ENCODE measurements at places on chromosomes 3 and 15.

DNA sequence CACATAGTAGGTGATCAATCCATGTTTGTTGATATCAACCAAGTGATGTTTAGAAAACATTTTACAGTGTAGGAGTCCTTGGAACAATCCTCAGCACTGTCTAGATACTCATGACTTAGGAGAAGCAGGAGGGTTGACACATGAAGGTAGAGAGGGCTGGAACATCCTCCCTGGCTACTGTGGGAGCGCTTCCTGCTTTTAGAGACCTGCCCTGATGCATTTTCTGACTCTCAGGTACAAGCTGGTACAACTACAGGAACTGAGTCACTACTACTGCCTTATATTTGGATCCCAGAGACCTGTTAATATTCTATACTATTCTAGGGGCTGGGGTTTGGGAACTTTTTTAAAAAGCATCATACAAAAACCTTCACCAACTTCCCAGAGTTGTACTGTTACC is 20.1 kb downstream of the GPR156 start:
- DNase-seq = no peak

DNA sequence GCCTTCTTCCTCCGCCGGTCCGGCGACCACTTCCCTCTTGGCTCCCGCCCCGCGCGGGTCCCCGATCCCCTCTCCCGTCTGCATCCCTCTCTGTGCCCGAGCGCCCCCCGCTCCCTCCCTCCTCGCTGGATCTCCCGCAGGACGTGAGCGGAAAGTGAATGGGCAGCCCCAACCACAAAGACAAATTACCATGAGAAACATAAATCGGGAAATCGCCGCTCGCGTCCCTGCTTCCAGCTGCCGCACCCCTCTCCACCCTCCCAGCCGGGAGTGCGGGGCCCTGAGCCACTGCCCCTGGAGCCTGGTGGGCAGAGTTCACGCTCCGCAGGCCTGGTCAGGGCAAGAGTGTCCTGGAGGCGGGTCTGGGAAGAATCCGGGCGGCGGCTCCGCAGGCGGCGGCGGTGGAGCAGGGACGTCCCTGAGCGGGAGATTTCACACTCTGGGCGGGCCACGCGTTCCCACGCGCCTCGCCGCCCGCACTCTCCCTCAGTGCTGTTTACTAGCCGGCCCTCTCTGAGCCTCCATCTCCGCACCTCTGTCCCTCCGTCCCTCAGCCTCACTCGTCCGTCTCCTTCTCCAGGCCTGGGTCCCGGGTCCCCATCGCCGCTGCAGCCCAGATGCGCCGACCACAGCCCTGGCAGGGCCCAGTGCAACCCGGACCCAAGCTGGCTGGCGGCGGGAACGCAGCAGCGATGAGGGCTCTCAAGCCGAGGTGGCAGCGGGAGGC is 835 bp downstream of the SEMA5B start:
- DNase-seq = no peak

GRCh38 chr3:126440709-126440995 is 35.0 kb downstream of the ZXDC start:
- no peak for DNase-seq

- DNase-seq = no peak
Observed at GRCh38 chr3:53100818-53101466, 29.3 kb downstream of the RFT1 start.

GRCh38 chr3:191197761-191198306 is 1.2 kb upstream of the OSTN start:
- no peak for DNase-seq

DNA sequence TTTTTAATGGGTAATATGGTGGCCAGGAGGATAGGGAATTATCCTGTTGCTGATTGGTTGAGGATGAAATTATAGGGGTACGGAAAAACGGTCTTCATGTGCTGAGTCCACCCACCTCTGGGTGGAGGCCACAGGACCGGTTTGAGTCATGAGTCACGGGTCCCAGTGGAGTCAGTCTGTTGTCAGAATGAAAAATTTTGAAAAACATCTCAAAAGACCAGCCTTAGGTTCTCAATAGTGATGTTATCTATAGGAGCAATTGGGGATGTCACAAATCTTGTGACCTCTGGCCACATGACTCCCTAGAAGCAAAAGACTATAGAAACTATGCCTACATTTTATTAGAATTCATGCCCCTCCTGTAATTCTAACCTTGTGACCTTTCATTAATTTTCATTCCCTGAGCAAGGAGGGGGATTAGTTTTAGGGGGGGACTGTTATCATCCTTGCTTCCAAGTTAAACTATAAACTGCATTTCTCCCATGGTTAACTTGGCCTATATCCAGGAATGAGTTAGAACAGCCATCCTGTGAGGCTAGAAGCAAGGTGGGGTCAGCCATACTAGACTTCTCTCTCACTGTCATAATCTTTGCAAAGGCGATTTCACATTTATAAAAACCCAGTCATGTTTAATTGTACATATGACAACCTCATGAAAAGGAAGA is 101.2 kb downstream of the TCF12 start:
- DNase-seq = no peak

DNA sequence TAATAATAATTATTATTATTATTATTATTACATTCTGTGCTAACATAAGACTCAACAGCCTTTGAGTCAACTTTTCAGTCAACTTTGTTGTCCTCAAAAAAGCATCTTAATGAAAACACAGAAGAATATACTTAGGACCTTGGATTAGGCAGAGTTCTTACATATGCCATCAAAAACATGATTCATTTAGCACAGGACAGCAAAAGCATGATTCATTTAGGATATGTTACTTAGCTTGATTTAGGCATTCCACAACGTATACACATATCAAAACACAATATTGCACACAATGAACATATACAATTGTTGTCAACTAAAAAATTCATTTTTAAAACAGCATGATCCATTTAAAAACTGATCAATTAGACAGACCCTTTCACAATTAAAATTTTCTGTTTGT is 213.0 kb downstream of the FMN1 start:
- no peak for DNase-seq

DNA sequence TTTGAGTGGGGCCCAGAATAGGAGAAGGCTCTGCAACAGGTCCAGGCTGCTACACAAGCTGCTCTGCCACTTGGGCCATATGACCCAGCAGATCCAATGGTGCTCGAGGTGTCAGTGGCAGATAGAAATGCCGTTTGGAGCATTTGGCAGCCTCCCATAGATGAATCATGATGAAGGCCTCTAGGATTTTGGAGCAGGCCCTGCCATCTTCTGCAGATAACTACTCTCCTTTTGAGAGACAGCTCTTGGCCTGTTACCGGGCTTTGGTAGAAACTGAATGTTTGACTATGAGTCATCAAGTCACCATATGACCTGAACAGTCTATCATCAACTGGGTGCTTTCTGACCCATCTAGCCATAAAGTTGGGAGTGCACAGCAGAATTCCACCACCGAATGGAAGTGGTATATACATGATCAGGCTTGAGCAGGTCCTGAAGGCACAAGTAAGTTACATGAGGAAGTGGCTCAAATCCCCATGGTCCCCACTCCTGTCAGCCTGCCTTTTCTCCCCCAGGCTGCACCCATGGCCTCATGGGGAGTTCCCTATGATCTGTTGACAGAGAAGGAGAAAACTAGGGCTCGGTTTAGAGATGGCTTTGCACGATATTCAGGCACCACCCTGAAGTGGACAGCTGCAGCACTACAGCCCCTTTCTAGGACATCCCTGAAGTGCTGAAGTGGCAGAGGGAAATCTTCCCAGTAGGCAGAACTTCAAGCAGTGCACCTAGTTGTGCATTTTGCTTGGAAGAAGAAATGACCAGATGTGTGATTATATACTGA is 971.4 kb downstream of the MCTP2 start:
- no peak for DNase-seq

DNA sequence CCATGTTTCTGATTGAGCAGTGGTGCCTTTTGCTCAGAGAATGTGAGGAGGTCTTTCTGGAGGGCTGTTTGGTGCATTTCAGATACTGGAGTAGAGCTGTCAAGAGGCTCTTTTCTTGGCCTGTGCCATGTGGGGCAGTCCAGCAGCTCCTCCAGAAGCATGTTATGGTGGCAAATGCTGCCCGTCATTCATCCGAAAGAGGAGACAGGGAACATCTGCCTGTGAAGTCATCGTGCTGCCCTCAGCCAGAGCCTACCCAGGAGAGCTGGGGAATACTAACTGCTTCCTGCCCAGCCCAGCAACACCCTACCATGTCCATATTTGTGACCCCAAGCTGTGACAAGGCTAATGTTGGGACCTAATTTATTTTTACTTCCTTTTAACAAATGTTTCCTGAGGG is 82.2 kb upstream of the SLC6A6 start:
- DNase-seq = no peak

DNA sequence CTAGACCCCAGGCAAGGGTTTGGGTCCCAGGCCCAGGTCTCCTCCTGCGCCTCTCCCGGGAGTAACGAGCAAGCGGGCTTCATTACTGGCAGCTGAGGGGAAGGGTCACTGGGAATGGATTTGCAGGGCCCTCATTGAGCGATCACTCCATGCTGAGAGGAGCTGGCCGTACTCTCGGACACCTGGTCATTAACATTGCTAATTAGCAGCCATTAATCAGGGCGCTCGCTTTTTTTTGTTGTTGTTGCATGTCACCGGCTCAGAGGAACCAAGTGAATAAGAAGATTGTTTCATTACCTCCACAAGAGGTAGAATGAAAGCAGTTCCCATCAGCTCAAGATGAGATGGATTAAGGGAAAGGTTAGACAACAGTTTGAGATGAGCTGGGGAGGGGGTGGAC is 293.0 kb upstream of the ATP11B start:
- no peak for DNase-seq

DNA sequence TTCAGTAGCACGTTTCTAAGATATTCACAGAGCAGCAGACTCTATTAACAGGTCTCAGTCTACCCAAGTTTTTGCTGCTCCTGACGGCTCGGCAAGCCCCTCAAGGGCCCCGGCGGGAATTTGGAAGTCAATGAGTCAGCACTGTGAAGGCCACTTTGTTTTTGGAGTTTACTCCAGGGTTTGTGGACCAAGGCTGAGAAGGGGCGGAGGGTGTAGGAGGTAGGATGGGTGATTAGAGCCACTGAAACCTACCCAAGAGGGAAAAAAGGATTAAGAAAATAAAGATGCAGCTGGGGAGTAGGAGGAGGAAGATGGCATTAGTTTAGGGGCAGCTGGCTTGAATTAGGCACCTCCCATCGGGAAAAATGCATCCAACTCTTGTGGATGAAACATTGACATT is 87.6 kb downstream of the BDH1 start:
- DNase-seq = no peak

DNA sequence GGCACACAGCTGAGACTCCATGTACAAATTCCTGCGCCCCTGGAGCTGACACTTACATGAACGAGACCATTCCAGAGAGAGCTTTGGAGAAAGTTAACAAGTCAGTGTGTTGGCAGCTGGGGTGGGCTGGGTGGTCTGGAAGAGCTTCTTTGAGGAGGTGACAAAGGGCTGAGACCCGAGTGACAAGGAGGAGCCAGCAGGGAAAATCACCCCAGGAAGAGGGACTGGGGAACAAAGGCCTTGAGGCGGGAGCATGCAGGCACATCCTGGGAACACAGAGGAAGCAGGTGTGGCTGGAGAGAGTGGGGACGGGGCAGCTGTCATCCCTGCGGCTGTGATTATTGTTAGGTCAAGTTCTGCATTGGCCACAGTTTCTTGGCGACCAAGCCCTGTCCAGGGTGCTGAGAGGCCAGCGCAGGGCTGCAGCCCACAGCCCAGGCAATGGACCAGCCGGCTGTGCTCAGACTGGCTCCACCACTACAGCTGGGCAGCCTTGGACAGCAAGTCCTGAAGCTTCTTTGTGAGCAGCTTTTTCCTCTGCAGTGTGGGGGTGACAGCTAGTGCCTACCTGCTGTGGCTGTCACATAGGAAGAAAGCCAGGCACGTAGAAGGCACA is 34.2 kb upstream of the PRR23E start:
- no peak for DNase-seq

DNA sequence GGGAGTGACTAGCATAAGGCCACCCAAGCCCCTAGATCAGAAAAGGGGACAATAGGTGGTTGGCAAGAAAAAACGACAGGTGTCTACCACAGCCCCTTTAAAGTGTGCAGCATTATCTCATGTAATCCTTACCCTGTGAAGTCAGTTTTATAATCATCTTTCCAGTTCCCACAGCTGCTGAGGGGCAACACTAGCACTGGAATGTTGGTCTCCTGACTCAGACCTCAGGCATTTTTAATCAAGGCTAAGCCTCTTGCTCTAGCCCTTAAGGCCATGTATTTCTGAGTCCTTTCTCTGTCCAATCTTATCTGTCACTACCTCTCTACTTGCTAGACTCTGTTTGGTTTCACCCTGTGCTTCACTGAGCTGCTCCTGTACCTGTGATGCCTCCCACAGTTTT is 171.7 kb downstream of the TLE3 start:
- DNase-seq = no peak

GRCh38 chr3:139505829-139506386 is 29.6 kb upstream of the RBP2 start:
- DNase-seq = peak; percentile 99

- peak; percentile 79 for DNase-seq
Observed at GRCh38 chr15:89383365-89384175, 48.9 kb upstream of the POLG start.

GRCh38 chr3:48268381-48268935 is 27.6 kb downstream of the ZNF589 start:
- DNase-seq = peak; percentile 87

DNA sequence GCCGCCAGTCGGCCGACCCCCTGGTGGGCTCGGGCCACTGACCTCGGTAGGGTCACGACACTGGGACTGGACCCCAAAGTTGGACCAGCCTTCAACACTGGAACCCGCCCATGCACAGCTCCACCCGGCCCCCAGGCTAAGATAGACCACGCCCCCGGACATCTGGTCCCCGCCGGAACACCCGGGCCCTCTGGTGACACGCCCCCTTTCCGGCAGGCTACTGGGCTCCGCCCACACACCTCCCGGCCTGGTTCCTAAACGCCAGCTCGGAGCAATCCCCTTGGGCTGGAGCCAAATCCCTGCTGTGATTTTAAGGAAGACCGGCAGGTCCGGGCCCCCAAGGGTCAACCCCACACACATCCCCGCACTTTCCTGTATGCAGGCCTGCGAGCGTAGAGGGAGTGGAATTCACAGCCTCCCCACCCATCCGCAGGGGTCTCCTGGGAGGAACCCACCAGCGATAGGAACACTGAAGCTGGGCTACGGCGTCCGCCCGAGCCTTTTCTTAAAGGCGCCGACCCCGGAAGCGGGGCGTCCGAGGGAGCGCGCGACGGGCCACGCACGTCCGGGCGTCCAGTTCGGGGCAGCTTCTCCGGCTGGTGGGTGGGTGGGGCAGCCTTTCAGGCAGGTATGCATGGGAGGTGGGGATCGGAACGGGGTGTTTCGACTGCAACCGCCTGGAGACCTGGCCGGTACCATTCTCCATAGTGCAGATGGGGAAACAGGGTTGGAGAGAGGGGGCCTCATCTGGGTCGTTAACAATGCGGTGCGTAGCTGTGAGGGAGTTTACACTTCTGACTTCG is at the start of gene HEMK1:
TSS of gene HEMK1 (plus strand) at position 576 of the 803 bp plus-strand sequence. CDS start 1,583 bp downstream, outside the sequence.
- DNase-seq = peak; percentile 96

DNA sequence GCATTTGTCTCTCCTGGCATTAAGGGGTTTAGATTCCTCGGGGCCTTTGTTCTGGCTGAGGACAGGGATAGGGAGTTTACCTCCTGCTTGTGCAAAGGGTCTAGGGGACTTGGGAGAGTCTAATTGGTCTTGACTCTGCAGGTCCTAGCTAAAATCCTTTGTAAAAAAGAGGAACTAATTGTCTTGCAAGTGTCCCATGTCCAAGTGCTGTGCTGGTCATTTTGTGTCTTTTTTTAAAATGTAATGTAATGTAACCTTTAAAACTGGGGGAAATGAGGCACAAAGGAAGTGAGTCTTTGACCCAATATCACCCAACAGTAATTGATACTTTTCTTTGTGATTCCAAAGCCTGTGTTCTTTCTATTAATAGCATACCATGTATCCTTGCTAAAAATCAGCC is 14.9 kb upstream of the C3orf80 start:
- DNase-seq = no peak

GRCh38 chr3:35864871-35865270 is 225.5 kb downstream of the ARPP21 start:
- DNase-seq = no peak
